Spleen (tissue), 13 donors: ENCODE measurements at places on chromosomes 7 and 10. TPM values are rescaled to one million over a fixed set of nuclear protein-coding genes. Genes with fewer than 3 reads are reported as not detected.

The OR2A12 gene
- total RNA-seq, result not detected

The SUGCT gene
- 1.6 TPM for total RNA-seq

The CELF2 gene
- total RNA-seq, result 145 TPM

The DPYSL4 gene
- 1.5 TPM for total RNA-seq

The GNAT3 gene
- not detected for total RNA-seq

The ST8SIA6 gene
- total RNA-seq, result 1.1 TPM

The ADRB1 gene
- 2.2 TPM for total RNA-seq

The SH2D4B gene
- 0.11 TPM for total RNA-seq

The PLEKHA8 gene
- total RNA-seq, result 5.2 TPM

The TMEM106B gene
- 53.0 TPM for total RNA-seq

The SPACDR gene
- not detected for total RNA-seq

The NEUROG3 gene
- not detected for total RNA-seq

The SPDYE3 gene
- not detected for total RNA-seq

The PURB gene
- total RNA-seq, result 21.8 TPM

The AQP1 gene
- 23.2 TPM for total RNA-seq

The WEE2 gene
- total RNA-seq, result not detected

The ZPBP gene
- total RNA-seq, result not detected

The ZNRF2 gene
- total RNA-seq, result 42.5 TPM
